ENCODE measurements at places on chromosomes 3 and 15.
A peak's percentile ranks its signal among the peaks of the same experiment; 100 is the strongest.

- no peak for DNase-seq
Observed at GRCh38 chr15:80608688-80609087, 86.4 kb upstream of the ABHD17C start.

DNA sequence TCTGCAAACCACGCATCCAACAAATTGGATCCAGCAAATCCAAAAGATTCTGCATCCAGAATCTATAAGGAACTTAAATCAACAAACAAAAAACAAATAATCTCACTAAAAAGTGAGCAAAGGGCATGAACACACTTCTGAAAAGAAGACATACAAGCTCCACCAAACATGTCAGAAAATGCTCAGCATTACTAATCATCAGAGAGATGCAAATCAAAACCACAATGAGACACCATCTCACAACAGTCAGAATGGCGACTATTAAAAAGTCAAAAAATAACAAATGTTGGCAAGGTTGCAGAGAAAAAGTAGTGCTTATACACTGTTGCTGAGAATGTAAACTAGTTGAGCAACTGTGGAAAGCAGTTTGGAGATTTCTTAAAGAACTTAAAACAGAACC is 21.6 kb upstream of the SLC25A36 start:
- no peak for DNase-seq

DNA sequence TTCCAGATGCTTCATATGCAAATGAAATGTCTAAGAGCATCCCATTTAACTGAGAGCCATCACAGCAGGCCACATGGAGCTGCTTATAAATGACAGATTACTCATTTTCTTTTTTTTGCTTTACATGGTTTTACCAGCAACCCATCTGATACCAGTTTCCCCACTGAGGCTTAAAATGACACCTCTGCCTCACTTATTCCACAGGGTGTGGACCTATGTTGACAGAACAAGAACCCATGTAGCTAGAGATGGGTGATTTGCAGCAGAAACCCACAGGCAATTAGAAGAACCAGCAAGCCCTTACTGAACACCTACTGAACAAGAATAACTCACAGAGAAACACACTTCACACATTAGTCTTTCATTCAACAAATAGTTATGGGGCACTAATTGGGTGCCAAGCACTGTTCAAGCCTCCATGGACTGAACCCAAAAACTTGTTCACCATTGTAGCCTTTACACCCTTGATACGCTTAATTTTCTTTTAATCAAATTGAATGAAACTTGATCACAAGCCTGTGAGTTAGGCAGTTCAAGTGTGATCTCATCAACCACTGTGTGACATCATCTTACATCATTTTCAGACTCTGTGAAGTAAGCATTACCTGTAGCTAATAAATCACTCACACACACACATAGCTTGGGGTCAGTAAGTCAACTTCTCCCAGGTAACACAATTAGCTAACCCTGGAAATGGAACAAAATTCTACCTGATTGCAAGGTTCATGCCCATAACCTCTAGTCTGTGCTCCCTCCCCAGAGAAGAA is 45.4 kb downstream of the MAGI1 start:
- no peak for DNase-seq

DNA sequence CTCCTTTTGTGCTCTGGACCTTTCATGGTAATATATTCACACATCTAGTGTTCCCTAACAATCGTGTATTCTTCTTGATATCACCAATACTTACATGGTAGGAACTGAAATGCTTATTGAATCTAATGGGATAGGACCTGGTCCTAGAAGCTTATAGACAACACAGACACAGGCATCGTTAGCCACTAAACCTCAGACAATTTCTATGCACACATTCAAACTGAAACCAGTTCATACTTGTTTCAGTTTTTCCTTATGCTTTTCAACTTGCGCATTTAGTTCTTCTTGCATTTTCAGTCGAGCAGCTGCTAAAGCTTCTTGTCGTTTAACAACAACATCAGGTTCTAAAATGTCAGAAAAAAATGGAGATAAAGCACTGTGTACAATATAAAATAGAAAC is 2.3 kb downstream of the SELENOS start:
- DNase-seq = peak; percentile 52

DNA sequence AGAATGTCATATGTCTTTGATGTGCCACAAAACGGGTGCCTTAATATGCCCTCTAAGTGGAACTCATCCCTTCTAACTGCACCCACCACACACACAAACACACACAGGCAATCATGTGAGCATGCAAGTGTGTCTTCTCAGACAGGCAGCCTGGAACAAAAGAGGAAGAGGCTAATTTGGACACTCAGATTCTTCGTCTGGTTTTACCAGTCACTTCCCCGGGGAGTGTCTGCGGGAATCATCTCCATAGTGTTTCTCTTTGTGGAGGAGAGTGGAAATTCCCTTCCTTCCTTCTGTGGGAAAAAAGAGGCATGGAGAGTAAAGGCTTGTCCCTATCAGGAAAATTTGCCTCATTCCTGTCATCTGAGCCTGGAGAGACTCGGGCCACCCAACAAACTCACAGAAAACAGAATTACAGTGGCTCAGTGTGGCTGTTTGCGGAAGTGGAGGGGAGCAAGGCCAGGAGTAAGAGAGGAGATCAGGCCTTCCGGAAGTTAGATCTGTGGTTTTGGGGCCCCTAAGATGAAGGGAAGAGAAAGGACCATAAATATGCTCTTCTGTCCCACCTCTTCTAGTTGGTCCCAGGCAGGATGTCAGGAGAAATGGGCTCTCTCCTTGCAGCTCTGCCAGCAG is 212.6 kb upstream of the SEMA6D start:
- no peak for DNase-seq

DNA sequence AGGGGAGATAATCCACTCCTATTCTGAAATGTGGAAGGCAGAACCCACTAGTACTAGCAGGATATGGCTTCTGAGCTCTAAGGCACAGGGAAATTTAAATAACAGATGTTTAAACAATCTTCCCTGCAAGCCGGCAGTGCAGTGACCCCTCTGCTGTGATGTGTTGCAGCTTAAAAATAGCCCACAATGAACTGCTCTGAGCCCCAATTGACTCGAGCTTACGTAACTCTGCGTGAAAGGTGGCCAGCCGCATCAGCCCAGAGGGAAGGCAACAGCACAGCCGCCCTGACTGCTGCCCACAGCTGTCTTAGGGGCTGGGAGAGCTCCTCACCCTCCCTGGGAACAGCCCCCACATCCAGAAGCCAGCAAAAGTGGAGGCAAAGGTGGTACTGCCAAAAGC is 12.5 kb upstream of the CAMKV start:
- DNase-seq = no peak

- no peak for DNase-seq
Observed at GRCh38 chr3:43728947-43729346, 38.2 kb downstream of the ABHD5 start.

GRCh38 chr3:85977615-85978338 is 1013.2 kb downstream of the VGLL3 start:
- no peak for DNase-seq

GRCh38 chr3:133494469-133494868 is 79.0 kb upstream of the CDV3 start:
- no peak for DNase-seq

DNA sequence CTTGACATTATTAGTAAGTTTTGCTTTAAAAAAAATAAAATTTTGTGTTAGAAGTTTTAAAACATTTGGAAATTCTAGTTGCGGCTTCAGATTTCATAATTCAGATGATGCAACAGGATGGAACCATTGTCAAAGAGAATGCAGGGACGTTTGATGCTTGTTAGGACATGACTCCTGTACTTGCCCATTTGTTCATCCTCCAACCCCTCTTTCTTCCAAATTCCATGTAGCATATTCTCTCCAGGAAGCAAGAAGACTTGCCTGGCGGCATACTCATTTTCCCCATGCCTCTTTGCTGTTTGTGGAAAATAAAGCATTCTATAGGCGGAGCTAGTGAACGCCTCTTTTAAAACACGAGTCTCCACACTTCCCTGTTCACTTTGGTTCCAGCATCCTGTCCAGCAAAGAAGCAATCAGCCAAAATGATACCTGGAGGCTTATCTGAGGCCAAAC is at the start of gene CSTA:
TSS of gene CSTA (plus strand) at position 378 of the 453 bp plus-strand sequence. CDS start at position 423, 45 bp downstream.
- no peak for DNase-seq

DNA sequence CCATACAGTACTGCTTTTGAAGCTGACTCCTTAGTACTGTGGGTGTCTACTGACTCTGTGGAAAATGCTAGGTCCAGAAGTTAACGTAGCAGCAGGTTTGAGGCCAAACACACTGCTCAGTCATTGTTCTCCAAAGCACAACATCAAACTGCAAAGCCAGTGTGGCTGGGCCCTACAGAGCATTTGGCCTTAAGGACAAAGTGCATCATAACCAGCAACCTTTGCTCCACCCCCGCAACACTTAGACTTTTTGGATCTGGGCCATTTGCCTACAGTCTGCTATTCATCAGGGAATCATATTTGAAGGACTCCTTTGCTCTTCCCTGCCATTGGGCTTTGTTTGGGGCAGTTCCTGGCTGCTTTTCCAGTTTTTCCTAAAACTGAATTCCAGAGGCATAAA is 43.1 kb upstream of the ARL6 start:
- no peak for DNase-seq

GRCh38 chr3:108527817-108528216 is 17.4 kb upstream of the MYH15 start:
- DNase-seq = no peak
